Astrocyte of the hippocampus (primary cell): ENCODE measurements at places on chromosomes 6 and 20.

GRCh38 chr20:891706-892080, 24.4 kb downstream of the ANGPT4 start:
- peak; percentile 66 for DNase-seq

GRCh38 chr6:101404775-101405174, 11.3 kb downstream of the GRIK2 start:
- DNase-seq, result no peak

- no peak for DNase-seq
Observed at GRCh38 chr20:50186987-50187402, 3.6 kb upstream of the CEBPB start.

DNA sequence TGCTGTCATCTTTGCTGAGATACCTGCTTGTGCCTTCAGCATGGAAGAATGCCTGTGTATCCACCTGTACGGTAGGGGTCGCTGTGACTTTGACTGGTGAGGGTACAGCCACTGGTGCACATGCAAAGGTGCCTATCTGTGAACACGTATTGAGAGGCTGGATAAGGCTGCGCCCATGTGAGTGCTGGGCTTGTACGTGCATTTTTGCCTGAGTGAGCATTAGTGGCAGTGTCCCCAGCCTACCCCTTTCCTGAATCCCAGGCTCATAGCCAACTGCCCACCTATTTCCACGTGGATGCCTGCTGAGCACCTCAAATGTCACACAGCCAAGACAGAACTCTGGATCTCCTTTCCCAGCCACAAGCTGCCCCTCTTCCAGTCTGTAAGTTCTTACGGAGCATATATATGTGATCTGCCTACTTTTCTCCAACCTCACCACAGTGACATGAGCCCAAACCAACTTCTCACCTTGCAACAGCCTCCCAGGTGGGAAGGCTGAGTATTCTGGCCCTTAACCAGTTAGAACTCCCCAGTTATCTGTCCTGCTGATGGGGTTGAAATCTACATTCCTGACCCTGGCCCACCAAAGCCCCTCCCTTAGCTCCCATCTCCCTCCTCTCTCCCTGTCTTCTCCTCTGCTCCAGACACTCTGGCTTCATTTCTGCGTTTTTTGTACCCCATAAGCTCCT, 1.1 kb upstream of the SLC2A10 start:
- no peak for DNase-seq

GRCh38 chr20:44552050-44552449, 30.2 kb upstream of the SERINC3 start:
- DNase-seq, result no peak

DNA sequence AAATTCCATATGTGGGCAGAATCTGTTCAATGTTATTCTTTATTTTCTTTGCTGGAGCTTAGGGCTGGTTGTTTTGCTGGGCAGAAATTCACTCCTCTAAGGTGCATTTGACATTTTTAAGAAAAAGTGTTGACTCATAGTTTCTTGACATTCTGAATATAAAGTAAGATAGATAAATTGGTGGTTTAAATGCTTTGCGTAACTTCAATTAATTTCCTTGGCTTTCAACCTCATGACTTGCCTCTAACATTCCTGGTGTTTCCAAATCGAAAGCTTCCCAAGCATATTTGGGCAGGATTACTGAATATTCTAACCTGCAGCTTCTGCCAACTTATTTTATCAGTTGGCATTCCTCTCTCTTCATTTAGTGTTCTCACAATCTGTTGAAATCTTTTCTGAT, 718.7 kb upstream of the ADGRB3 start:
- DNase-seq, result peak; percentile 79

DNA sequence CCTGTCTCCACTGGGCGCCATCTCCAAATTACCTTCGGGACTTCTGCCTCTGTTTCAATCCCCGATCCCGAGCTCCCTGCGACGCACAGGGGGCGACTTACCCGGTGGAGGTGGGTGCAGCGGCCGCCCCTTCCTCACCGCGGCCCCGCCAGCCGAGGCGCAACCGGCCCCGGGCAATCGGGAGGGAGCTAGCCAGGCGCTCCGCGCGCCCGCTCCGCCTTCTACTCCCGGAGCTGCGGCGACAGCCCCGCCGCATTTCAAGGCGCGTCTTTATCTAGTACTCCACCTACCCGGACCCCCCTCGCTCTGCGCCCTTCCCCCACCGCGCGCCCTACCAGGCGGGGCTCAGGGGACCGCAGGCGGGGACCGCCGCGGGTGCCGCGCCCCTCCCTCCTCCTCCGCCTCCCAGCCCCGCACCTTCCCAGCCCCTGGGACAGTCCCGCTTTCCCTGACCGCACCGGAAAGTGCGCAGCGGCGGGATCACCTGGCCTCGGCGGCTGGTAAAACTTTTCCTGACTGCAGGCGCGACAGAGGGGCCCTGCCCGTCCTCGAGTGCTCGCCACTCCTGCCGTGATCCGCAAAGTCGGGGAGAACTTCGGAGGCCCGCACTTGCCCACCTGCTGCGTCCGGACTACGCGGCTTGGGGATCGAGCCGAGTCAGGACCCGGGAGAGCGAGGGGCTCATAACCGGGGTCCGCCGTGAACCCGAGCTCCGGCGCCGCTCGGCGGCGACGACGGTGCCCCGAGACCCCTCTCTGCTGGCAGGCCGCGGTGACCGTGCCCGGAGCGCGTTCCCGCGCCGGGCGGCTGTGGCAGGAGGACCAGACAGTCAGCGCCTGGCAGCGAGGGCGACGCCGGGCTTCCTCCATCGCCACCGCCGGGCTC, 8.0 kb upstream of the NKX2-2 start:
- no peak for DNase-seq

- DNase-seq, result no peak
Observed at GRCh38 chr20:32670773-32671455, 2.8 kb downstream of the C20orf203 start.

- DNase-seq, result peak; percentile 47
Observed at GRCh38 chr6:53524455-53524815, 20.5 kb downstream of the GCLC start.

GRCh38 chr6:30988209-30988825, 4.8 kb downstream of the MUC21 start:
- DNase-seq, result no peak

DNA sequence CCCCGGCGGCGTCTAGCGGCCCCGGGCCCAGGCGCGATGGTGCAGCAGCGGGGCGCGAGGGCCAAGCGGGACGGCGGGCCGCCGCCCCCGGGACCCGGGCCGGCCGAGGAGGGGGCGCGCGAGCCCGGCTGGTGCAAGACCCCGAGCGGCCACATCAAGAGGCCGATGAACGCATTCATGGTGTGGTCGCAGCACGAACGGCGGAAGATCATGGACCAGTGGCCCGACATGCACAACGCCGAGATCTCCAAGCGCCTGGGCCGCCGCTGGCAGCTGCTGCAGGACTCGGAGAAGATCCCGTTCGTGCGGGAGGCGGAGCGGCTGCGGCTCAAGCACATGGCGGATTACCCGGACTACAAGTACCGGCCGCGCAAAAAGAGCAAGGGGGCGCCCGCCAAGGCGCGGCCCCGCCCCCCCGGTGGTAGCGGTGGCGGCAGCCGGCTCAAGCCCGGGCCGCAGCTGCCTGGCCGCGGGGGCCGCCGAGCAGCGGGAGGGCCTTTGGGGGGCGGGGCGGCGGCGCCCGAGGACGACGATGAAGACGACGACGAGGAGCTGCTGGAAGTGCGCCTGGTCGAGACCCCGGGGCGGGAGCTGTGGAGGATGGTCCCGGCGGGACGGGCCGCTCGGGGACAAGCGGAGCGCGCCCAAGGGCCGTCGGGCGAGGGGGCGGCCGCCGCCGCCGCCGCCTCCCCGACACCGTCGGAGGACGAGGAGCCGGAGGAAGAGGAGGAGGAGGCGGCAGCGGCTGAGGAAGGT, 715 bp downstream of the SOX12 start:
- peak; percentile 88 for DNase-seq

DNA sequence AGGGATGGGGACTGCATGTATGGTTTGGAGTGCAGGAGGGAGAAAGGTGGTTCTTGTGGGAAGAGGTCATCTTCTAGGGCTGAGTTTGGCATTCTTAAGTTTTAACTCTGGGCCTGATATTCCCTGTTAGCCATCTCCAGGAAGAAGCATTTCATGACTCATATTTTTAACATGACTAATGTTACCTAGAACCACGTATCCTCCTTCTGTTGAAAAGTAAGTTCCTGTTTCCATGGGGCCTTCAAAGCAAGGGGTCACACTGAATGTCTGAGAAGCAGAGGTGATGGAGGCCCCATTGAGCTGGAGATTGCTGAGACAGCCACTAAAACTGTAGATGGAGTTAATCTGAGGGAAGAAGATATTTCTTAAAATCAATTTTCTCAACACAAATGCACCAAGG, 30.2 kb downstream of the FAM229B start:
- no peak for DNase-seq

- DNase-seq, result no peak
Observed at GRCh38 chr20:34096699-34097444, 15.2 kb downstream of the EIF2S2 start.

- DNase-seq, result no peak
Observed at GRCh38 chr6:1035401-1035800, 276.5 kb upstream of the FOXQ1 start.

DNA sequence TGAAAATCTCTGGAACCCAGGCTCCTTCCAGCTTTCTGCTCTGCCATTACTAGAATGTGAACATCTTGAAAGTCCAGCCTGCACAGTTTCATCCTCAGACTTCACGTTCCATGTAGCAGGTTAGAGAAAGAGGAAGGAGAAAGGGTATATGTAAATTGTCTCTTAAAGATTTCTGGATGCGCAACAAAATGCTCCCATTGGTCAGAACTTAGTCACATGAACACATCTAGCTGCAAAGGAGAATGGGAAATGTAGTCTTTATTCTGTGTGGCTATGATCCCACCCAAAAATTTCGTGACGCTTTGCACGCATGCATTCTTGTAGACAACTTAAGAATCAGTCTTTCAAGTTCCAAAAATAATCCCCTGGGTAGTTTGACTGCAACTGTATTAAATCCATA, 46.4 kb upstream of the CHD6 start:
- no peak for DNase-seq

GRCh38 chr6:29946223-29947076, 4.1 kb downstream of the HLA-A start:
- DNase-seq, result no peak

- DNase-seq, result no peak
Observed at GRCh38 chr6:126788861-126789365, 329.6 kb upstream of the RSPO3 start.

- no peak for DNase-seq
Observed at GRCh38 chr20:3739054-3739925, 6.8 kb downstream of the HSPA12B start.

DNA sequence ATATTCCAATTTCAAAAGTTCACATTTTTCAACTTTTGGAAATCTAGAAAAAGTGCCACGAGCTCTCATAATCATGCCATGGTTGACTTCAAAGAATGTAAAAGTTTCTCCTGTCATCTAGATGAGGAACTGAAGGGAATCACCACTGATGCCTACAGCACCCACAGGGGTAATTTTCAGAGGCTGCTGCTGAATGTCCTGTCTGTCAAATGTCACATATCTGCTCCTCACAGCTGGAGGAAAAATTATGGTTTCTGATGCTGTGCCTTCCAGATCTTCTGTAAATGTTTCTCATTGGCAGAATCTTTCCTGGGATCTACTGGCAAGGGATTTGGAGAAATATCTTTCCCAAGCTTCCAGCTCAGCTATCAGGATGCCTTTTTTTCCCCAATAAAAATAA, 32.5 kb upstream of the TRERF1 start:
- DNase-seq, result no peak

- DNase-seq, result no peak
Observed at GRCh38 chr6:142047934-142048592, 84.7 kb upstream of the GJE1 start.

- DNase-seq, result no peak
Observed at GRCh38 chr6:124679387-124679786, 282.9 kb upstream of the RNF217 start.

DNA sequence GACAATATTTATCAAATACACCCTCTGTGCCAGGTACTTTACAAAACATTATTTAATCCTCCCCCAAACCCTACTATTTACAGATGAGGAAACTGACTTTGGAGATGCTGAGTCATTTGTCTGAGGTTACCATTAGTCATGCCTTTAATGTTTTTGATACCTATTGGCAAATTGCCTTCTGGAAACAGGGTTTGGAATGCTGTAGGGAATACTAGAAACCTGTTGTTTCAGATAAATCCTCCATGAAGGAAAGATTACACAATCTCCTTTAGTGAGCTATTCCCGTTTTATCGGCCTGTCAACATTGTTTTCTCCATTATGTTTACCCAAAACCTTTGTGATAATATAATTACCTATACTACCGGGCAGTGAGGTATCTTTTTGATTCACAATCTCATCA, 93.6 kb upstream of the ADGRF1 start:
- DNase-seq, result peak; percentile 88

DNA sequence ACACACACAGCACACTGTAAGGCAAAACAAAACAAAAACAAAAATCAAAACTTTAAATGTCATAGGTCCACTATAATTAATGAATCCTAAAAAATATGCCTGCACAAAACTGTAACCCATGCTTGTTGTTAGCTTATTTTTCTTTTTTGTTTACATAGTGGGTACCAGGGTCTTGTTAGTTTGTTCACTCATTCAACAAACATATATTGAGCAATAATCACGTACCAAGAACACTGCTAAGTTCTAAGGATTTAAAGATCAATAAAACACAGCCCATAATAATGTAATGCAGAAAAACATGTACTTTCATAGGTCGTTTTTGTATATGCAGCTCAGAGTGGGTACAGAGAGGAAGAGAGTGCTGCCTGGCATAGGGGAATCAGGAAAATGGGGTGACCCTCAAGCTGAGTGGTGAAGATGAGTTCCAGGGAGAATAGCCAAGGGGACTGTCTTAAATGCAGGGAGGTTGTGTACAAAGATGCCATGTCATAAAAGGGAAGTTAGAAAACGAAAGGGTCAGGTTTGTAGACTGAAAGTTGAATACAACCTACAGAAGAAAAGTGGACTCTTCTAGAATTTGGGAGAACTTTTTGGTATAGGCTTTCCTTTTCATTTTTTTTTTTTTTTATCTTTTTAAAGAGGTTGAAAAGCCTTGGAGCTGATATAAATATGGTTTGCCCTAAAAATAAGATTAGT, 113.3 kb upstream of the TBX18 start:
- DNase-seq, result no peak

- no peak for DNase-seq
Observed at GRCh38 chr6:31576897-31577578, 1.7 kb downstream of the TNF start.

- no peak for DNase-seq
Observed at GRCh38 chr6:123622780-123623179, 14.0 kb downstream of the TRDN start.

GRCh38 chr6:43831191-43831590, 61.2 kb downstream of the VEGFA start:
- DNase-seq, result no peak

GRCh38 chr20:46150943-46151342, 32.8 kb downstream of the CD40 start:
- DNase-seq, result no peak

- DNase-seq, result peak; percentile 71
Observed at GRCh38 chr20:51766994-51767866, 960 bp downstream of the ATP9A start.

- DNase-seq, result peak; percentile 60
Observed at GRCh38 chr6:41577356-41578216, 31.4 kb downstream of the FOXP4 start.

DNA sequence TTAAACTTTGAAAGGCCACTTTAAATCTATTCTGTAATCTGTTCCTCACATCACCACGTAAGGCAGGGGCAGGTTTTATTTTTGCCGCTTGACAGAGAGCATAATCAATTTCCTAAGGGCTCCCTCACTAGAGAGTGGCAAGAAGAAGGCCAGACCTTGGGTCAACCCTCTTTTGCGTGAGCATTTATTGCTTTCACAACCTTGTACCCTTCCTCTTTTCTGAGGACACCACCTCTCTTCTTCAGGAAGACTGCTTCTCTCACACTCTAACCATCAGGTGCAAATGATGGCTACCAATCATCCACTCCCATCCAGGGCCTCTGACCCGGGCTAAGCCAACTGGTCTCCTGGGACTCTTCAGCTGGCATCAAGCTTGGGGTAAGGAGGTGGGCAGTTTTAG, 25.2 kb upstream of the QKI start:
- no peak for DNase-seq
